ENCODE measurements at places on chromosomes 16 and 17. TPM values are rescaled to one million over a fixed set of nuclear protein-coding genes. Genes with fewer than 3 reads are reported as not detected.
A peak's percentile ranks its signal among the peaks of the same experiment; 100 is the strongest.

The ACOX1 gene
- 36.2 TPM for total RNA-seq

GRCh38 chr17:69188064-69188463 lies 40.6 kb downstream of the ABCA10 start:
- DNase-seq, result no peak

DNA sequence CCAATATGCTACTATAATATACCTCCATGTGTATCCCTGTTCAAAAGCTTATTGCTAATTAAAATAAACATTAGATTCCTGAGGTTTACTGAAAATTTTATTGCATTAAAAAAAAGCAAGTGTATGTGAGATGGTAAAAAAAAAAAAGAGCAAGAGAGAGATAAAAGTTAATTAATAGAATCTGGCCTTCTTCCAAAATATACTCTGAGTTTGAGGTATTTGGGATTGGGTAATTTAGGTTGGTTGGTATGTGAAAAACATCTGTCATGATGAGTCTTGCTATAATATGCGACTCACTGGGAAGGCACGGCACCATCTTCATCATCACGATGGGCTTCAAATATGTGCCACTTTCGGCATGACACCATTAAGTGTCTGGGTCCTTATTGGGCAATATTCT lies 711.1 kb upstream of the SOX9 start:
- DNase-seq, result peak; percentile 83

DNA sequence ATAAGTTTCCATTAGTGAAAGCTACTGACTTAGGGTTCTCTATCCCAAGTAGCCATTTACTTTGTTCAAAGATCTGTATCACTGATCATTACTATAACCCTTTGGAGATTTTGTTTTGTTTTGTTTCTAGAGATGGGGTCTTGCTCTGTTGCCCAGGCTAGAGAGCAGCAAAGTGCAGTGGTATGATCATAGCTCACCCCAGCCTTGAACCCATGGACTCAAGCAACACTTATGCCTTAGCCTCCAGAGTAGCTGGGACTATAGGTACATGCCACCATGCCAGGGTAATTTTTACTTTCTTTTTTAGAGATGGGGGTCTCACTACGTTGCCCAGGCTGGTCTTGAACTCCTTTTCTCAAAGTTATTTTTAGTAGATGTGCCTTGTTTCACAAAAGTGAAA lies 154.7 kb downstream of the KCNJ2 start:
- DNase-seq, result no peak

DNA sequence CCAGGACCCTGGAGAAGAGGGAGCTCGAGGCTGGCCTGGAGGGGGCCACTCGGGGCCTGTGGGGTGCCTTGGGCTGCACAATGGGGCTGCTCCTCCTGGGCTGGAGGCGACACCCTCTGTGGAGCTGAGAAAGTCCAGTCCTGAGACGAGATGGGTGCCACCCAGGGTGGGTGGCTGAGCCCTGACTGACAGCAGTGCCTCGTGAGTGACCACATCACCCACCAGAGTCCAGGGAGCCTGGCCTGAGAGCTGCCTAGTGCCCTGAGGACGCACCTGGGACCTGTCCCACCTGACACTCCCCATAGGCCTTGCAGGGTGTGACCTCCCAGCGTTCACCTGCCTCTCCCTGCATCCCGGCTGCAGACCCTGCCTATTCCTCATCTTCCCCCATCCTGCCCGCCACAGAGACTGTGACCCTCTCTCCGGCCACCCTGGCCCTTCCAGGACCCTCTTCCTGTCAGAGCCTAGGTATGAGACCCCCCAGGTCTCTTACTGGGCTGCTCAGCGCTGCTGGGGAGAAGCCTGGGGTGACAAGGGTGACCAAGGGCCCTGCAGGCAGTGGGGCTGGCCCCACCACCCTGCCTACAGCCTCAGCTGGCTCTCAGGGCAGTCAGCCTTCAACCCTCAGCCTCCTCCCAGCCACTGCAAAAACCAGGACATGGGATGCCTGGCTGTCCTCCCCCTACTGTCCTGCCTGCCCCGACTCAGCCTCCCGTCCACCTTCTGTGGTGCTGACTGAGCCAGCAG lies 41.2 kb downstream of the TNFRSF13B start:
- no peak for DNase-seq

The DYNLRB2 gene
- not detected for total RNA-seq

The MT1F gene
- total RNA-seq, result not detected

The ITGAL gene
- total RNA-seq, result not detected

The CCL5 gene
- 1.1 TPM for total RNA-seq

- no peak for DNase-seq
Measured at GRCh38 chr16:2687531-2688308, 5.4 kb downstream of the KCTD5 start.

- DNase-seq, result peak; percentile 22
Measured at GRCh38 chr16:47342055-47342454, 118.8 kb downstream of the ITFG1 start.

The TBC1D3I gene
- 0.23 TPM for total RNA-seq

- DNase-seq, result no peak
Measured at GRCh38 chr16:49575346-49576172, 202.0 kb downstream of the C16orf78 start.

The EVI2A gene
- total RNA-seq, result 53.9 TPM

DNA sequence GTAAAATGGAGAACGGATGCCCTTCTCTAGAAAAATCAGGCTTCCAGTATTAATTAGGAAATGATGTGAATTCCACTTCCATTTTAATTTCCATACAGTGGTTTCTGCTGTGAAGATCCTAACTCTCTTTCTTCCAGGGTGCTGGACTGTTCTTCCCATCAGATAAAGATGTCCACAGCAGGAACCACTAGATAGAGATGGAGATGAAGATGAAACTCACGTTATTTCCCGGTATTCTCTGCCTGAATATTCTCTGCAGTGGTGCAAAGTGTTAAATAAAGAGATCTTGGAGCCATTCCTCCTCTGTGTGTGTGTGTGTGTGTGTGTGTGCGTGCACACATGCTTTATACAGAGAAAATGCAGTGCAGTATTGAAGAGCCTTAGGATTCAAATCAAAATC lies 727.5 kb downstream of the KCNJ2 start:
- DNase-seq, result peak; percentile 5

DNA sequence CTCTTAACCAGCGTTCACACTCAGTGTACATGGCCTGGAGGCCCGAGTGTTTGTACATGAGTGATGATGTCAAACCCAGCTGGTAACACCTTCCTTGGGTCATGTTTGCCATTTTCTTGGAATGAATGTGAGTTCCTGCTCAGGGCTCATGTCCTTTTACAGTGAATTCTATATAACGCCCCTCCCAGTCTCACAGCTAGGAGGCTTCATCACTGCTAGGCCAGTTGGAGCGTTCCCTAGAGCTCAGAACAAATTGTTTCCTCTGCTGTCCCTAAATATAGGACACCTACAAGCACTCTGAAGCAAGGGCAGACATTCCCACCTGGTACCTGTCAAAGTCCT lies 5.5 kb downstream of the TIMM22 start:
- peak; percentile 28 for DNase-seq

- DNase-seq, result peak; percentile 40
Measured at GRCh38 chr17:16926571-16927451, 45.1 kb downstream of the TNFRSF13B start.

The LRRC36 gene
- not detected for total RNA-seq

- no peak for DNase-seq
Measured at GRCh38 chr17:63847525-63848249, 5.2 kb upstream of the SMARCD2 start.

DNA sequence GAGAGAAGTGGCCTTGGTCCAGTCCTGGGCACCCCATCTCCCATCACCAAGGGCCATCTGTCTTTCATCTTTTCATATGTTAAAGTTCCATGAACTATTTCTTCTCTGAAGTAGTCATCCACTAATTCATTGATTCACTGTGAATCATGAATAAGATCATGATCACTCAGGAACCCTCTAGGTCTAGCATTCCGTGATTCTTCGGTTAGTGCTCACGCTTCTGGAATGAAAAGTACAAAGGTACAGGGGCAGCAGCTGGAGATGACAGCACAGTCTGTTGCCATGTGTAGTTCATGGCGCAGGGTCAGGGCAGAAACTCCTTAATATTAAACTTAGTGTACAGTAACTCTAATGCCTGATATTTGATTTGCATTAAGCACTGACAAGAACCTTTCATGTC lies 127.1 kb downstream of the CDH13 start:
- peak; percentile 63 for DNase-seq

GRCh38 chr16:28876973-28877654 lies 1.2 kb upstream of the ATP2A1 start:
- DNase-seq, result peak; percentile 72

The TM4SF5 gene
- total RNA-seq, result not detected

DNA sequence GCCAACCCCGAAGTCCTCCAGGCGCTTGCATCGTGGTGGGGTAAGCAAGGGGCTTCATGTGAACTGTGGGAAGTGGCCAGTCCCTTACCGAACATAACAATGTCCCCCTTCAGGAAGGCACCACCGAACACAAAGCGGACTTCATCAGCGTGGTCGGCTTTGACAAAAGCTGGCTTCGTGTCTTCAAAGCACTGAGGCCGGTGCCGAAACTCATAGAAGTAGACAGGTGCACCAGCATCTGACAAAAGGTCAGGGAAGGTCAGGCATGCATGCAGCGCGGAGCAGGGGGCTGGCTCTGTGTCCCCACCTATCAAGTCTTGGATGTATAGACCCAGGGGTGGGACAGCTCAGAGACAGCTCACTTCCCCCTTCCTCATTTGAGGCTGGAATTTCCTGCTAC lies 16.6 kb upstream of the CES1 start:
- DNase-seq, result no peak

- no peak for DNase-seq
Measured at GRCh38 chr17:41354536-41354935, 3.9 kb upstream of the KRT33A start.

DNA sequence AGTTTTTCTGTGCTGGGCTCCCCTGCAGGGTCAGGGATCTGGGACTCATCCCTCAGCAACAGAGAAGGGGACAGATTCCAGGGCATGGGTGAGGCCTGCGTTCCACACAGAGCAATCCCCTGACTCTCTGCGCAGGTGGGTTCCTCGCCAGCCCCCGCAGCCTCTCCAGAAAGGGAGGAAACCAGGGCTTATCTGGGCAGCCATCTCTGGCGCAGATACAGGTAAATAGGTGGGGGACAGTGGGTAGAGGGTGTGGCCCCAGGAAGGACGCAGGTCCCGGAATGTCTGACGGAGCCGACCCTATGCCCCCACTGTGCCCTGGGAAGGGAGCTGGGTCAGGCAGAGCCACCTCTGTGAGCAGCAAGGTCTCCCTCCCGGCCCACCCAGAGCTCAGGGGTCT lies 23.2 kb downstream of the PIEZO1 start:
- DNase-seq, result no peak

The TEKT5 gene
- not detected for total RNA-seq

- DNase-seq, result no peak
Measured at GRCh38 chr17:76641501-76641900, 2.1 kb downstream of the ST6GALNAC1 start.

DNA sequence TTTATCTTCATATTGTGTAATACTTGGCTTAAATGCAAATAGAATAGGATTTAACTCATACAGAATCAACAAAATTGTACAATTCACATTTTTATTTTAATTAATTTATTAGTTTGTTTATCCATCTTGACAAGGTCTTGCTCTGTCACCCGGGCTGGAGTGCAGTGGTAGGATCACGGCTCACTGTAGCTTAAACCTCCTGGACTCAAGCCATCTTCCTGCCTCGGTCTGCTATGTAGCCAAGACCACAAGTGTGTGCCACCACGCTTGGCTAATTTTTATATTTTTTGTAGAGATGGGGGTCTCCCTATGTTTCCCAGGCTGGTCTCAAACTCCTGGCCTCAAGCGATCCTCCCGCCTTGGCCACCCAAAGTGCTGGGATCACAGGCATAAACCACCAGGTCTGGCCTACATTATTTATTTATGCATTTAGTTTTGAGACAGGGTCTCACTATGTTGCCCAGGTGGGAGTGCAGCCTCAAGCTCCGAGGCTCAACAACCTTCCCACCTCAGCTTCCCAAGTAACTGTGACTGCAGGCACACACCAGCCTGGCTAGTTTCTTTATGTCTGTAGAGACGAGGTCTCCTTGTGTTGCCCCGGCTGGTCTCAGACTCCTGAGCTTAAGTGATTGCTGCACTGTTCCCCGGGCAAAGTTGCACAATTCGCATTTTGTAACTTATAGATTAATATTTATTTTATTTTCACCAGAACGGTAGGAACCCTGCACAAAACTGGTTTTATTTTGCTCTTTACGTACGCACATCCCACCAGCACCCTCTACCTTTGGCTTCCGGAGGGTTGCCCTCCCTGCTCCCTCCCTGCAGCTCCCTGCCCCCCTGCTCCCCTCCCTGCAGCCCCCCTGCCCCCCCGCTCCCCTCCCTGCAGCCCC lies 4.9 kb downstream of the DPEP1 start:
- DNase-seq, result no peak

DNA sequence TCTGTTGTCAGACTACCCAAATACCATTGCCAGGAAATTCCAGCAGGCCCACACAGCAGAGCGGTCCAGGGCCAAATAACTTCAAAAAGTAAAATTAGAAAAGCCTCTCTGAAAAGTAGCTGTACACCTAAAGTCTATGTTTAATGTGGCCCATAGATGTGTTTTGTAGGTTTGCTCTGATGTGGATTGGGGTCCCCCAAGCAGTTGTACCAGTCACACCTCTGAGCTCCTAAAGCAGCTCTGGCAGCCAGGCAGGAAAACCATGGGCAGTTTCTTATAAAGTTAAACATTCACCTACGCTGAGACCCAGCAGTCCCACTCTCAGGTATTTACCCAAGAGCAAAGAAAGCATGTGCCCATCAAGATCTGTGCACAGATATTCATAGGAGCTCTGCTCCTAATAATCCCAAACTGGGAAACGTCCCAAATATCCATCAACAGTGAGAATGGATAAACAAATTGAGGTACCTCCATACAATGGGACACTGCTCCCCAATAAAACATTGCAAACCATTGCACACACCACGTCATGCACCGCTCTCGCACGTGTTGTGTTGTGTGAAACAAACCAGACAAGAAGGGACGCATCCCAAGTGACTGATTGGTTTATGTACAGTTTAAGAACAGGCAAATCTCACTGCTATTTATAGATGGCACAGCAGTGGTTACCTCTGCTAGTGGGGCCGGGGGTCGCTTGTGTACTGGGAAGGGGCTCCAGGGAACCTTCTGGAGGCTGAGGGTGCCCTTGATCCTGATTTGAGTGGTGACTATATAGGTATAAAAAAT lies 15.8 kb upstream of the PRM1 start:
- no peak for DNase-seq

DNA sequence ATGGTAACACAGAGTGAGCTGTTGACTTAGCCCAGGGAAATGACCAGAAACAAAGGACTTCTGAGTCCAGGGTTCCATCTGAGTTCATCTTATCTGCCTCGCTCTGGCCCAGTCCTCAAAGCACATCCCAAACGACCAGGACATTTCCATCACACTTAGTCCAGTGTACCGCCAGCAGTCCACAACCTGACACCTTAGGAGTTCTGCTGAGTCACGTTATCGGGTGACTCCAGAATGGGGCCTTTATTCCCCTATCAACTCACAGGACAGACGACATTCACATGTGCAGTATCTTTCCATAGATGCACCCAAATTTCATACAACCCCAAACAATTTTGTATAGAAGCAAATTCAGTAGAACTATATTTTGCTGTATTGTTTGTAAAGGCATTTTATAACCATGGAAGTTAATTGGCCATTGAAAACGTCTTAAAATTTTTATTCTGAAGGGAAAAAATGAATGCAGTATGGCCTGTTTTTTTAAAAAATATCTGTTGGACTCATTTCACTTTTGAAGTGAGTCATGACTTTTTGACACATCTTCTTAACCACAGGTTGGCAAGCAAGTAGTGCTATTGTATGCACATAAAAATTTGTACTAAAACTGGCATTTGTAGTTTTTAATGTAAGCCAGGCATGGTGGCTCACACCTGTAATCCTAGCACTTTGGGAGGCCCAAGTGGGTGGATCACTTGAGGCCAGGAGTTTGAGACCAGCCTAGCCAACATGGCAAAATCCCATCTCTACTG lies 46.3 kb downstream of the ZNF18 start:
- peak; percentile 48 for DNase-seq

- no peak for DNase-seq
Measured at GRCh38 chr17:2925011-2925410, 128.8 kb downstream of the RAP1GAP2 start.

Data from LHCN-M2 (cell line).